ENCODE measurements at places on chromosomes 3 and 15. TPM values are rescaled to one million over a fixed set of nuclear protein-coding genes. Genes with fewer than 3 reads are reported as not detected.

GRCh38 chr3:51224283-51224682, 160.8 kb upstream of the MANF start:
- DNase-seq, result no peak

HAUS2 gene
- 27.1 TPM for polyA plus RNA-seq

DNA sequence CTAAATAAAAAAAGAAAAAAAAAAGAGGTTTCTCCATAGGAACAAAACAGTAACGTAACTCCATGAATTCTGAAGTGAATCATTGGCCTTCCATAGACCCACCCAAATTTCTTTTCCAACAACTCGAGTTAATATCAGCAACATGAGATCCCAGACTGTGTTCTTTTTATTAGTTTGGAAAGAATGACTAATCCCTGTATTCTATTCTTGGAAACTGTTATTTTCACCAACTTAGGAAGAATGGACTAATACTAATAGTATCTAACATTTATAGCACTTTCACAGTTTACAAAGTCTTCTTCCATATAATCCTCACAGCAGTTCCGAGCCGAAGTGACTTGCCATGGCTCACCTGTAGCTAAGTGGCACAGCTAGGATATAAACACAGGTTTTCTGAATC, 72.7 kb upstream of the SLC4A7 start:
- no peak for DNase-seq

PLA2G4D gene
- 0.16 TPM for polyA plus RNA-seq

- DNase-seq, result no peak
These were observed 69.7 kb downstream of the PRTG start for GRCh38 chr15:55673287-55673686.

DNA sequence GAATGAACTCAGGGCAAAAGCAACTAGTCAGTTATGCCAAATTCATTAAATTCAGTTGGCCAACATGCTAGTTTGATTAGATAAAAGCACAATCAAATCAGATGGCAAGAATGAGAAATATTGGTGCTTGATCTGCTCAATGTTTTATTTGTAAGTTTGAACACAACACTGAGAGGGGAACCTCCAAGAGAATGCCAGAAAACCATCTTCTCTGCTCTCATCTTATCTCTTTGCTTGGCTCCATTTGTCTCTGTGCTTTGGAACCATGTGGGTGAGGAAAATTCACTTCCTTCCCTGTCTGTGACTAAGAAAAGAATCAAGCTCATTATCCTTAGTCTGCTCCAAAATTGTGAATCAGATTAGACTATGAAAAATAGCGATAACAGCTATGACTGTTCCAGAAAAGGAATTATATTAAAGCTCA, 43.6 kb upstream of the DCBLD2 start:
- DNase-seq, result no peak

TRH gene
- polyA plus RNA-seq, result 0.51 TPM

GRCh38 chr15:63136742-63137141, 15.1 kb downstream of the LACTB start:
- no peak for DNase-seq

- no peak for DNase-seq
These were observed 413.5 kb downstream of the TIGIT start for GRCh38 chr3:114707252-114707860.

GHSR gene
- not detected for polyA plus RNA-seq

DNA sequence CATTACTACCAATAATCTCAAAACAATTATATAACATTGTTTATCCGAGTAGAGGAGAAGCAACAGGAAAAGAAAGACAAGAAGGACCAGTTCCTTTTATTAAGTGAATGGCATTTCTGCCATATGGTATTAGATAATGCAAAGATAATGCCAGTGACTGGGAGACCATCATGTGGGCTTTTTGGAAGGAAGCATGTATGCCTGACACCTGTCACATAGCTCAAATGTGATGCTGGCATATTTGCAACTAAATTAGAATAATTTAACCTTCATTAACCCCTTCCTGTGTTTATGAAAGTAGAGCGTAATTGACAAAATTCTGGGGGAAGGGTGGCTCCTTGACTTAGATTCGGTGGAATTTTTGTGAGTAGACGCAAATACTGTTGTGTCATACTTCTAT, 733.0 kb downstream of the TUSC7 start:
- DNase-seq, result no peak

- DNase-seq, result no peak
These were observed 52.4 kb upstream of the NR2E3 start for GRCh38 chr15:71757741-71758530.

- no peak for DNase-seq
These were observed 199.9 kb downstream of the MFSD1 start for GRCh38 chr3:159001711-159002110.

DUOX2 gene
- polyA plus RNA-seq, result 0.28 TPM

- no peak for DNase-seq
These were observed 13.9 kb upstream of the MGLL start for GRCh38 chr3:127835993-127836882.

GRCh38 chr3:141378556-141378955, 10.3 kb downstream of the ZBTB38 start:
- no peak for DNase-seq

- no peak for DNase-seq
These were observed 702 bp downstream of the ARHGEF3 start for GRCh38 chr3:56800832-56801661.

DNA sequence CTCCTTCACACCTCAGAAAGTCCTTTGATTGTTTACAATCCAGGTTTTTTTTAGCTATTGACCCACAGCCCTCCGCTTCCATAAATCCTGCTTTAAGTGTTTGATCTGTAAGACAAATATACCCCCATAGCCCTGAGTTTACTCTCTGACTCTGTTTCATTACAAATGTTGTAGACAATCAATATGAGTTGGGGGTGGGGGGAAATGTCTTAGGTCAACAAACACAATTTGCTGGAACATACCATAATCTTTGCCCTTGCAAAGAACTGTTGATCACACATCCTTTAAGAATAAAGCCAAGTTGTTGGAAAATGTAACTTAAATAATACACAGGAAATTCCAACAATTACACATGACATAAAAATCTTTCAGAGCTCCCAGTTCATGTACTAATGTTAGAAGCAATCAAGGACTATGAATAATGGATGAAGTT, 301.8 kb upstream of the SEMA6D start:
- no peak for DNase-seq

ACKR2 gene
- 1.5 TPM for polyA plus RNA-seq

GRCh38 chr15:55613727-55614126, 25.6 kb upstream of the PYGO1 start:
- no peak for DNase-seq

DNA sequence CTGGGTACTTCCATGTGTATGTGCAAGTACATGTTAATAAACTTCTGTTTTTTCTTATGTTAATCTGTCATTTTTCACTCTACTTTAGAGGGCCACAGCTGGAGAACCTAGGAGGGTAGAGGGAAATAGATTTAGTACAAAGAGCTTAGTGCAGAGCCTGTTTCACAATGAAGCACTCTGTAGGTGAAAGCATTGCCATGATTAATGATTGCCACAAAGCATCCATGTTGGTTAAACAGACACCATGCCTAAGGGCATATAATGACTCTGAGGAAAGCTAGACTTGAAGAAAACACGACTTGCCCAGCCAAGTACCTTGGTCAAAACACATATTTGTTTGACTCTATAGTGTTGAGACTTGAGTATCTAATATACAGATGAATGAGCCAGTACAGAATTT, 338.4 kb downstream of the FHIT start:
- DNase-seq, result no peak

DNA sequence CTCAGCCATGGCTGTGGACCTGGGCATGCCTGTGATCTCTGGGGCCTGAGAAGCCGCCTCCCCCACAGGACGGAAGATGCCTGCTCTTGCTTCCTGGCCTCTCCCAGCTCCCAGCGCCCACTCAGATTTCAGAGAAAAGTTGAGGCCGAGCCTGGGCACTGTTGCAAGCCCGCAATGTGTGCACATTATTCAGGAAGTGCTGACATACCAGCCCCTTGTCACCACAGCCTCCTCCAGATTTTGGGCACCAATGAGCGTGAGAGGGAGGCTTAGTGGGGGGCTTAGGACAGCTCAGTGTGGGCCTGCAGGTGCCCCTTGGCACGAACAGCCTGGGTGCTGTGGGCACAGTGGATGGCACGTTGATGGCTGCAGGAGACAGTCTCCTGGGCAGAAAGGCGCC, 1400.9 kb upstream of the ALCAM start:
- DNase-seq, result no peak

GRCh38 chr3:8266730-8267131, 234.9 kb upstream of the LMCD1 start:
- no peak for DNase-seq

DNA sequence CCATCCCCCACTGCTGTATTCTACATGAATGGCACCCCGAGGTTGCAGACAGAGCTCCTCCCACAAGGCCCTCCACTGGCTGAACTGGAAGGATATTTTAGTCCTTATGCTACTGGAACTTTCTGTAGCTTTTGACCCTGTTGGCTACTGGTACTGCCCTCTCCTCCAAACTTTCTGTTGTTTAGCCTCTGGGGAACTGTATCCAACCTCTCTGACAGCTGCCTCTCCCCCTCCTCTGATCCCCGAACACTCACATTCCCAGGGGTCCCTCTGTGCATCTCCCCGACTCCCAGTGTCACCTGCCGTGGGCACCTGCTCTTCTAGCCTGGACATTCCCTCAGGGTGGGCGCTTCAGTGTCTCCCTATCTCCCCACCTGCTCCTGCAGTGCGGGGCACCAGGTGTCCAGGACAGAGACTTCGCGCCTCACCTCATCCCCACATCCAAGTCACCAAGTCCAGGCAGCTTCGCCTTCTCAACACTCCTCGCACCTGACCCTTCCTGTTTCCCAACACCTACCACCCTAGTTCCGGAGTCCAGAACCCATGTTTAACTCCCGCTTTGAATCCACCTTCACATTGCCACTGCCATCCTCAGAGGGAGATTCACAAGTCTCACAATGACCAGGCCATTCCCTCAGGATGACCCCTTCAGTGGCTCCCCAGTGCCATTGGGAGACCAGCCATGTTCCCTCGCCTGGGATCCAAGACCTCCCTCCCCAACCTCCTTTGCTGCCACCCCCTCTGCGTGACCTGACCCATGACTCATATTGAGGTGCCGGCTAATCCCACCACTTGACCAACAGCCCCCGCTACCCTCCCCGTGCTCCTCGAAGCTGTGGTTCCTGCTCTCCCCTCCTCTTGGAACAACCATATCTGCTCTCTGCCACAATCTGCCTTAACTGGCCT, 34.2 kb downstream of the BDH1 start:
- no peak for DNase-seq

GRCh38 chr3:62919784-62920465, 44.7 kb upstream of the CADPS start:
- no peak for DNase-seq

ACVR2B gene
- 11.6 TPM for polyA plus RNA-seq

GRCh38 chr3:32457971-32458471, 44.6 kb downstream of the CMTM6 start:
- DNase-seq, result no peak

GRCh38 chr3:24523988-24524727, 29.5 kb upstream of the THRB start:
- no peak for DNase-seq

DNA sequence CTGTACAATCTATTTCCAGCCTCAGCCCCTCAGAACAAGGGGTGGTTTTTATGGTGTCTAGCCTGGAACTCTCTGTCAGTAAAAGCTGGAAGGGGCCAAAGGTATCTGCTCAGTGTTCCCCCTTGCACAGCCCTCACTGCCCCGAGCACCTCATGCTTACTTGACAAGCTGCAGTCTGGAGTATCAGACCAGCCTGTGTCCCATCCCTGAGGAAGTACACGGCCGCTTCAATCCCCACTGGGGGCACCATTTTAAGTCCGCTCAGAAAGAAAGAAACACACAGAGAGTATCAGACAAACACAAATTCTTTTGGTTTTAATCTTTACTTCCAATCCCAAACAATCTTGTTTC, 32.4 kb downstream of the UMPS start:
- no peak for DNase-seq

HRH1 gene
- polyA plus RNA-seq, result 3.5 TPM

- peak; percentile 76 for DNase-seq
These were observed 400.4 kb upstream of the THBS1 start for GRCh38 chr15:39180483-39180933.

DNA sequence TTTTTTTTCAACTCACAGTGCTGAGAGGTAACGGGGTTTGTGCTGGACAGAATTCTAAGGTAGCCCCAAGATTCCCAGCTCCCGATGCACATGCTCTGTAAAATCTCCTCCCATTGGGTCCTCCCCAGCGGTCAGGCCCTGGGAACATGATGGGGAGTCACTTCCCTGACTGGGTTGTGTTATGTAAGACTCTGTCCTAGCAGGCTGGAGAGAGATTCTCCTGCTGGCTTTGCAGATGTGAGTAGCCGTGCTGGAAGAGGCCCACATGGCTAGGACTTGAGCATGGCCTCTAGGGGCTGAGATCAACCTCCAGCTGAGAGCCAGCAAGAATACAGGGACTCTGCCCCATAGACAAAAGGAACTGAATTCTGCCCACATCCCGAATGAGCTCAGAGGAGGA, 83.7 kb upstream of the OXTR start:
- DNase-seq, result no peak
